ENCODE measurements at places on chromosomes 5 and 9. TPM values are rescaled to one million over a fixed set of nuclear protein-coding genes. Genes with fewer than 3 reads are reported as not detected.

WDR31 gene
- 2.0 TPM for total RNA-seq

LCN1 gene
- total RNA-seq: not detected

- DNase-seq: no peak
- H3K4me3 ChIP-seq: no peak overlapping the region
- no peaks in the 10 kb centered on the region for H3K27me3 ChIP-seq
Measured at GRCh38 chr9:5008202-5008601, 23.1 kb downstream of the JAK2 start.

- DNase-seq: no peak
- H3K27ac ChIP-seq: no peak overlapping the region
- H3K36me3 ChIP-seq: no peaks in the 10 kb centered on the region
- H3K4me3 ChIP-seq: no peak overlapping the region
- 0 out of 2 replicates have a peak, but pooled peaks cover 7% of the 10 kb centered on the region for H3K4me1 ChIP-seq
- no peaks in the 10 kb centered on the region for H3K27me3 ChIP-seq
Measured at GRCh38 chr9:78812665-78813064, 515.7 kb downstream of the PSAT1 start.

GRCh38 chr9:135053133-135053532 lies 34.3 kb upstream of the OLFM1 start:
- H3K4me3 ChIP-seq: no peak overlapping the region
- no peaks in the 10 kb centered on the region for H3K36me3 ChIP-seq
- H3K27me3 ChIP-seq: peaks cover 12% of the 10 kb centered on the region
- no peaks in the 10 kb centered on the region for H3K4me1 ChIP-seq
- H3K27ac ChIP-seq: no peak overlapping the region
- DNase-seq: no peak
